ENCODE measurements at places on chromosomes 5 and 9.
A peak's percentile ranks its signal among the peaks of the same experiment; 100 is the strongest.

DNA sequence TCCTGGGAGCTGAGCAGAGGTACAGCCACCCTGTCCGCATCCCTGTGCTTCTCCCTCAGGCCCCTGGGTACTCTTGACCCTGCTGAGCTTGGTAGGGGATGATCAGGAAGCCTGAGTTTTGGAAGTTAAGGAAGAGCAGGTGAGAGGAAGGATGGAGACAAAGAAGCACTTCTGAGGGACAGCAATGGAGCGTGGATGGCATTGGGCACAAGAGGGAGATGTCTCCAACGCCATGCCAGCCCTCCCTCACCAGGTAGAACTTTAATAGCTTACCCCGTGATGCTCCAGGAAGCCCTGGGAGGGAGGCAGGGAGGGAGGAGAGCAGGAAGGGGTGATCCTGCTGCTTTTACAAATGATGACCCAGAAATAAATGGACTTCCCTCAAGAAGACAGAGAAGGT is 29.9 kb upstream of the SMU1 start:
- H3K27ac ChIP-seq: no peak overlapping the region
- no peak for DNase-seq
- no peak overlapping the region for H3K4me3 ChIP-seq
- no peaks in the 10 kb centered on the region for H3K27me3 ChIP-seq

GRCh38 chr5:8729437-8729836 is 816.4 kb downstream of the SEMA5A start:
- DNase-seq: no peak
- no peak overlapping the region for H3K4me3 ChIP-seq
- no peak overlapping the region for H3K27ac ChIP-seq
- H3K4me1 ChIP-seq: no peaks in the 10 kb centered on the region
- no peaks in the 10 kb centered on the region for H3K36me3 ChIP-seq
- H3K27me3 ChIP-seq: no peaks in the 10 kb centered on the region

DNA sequence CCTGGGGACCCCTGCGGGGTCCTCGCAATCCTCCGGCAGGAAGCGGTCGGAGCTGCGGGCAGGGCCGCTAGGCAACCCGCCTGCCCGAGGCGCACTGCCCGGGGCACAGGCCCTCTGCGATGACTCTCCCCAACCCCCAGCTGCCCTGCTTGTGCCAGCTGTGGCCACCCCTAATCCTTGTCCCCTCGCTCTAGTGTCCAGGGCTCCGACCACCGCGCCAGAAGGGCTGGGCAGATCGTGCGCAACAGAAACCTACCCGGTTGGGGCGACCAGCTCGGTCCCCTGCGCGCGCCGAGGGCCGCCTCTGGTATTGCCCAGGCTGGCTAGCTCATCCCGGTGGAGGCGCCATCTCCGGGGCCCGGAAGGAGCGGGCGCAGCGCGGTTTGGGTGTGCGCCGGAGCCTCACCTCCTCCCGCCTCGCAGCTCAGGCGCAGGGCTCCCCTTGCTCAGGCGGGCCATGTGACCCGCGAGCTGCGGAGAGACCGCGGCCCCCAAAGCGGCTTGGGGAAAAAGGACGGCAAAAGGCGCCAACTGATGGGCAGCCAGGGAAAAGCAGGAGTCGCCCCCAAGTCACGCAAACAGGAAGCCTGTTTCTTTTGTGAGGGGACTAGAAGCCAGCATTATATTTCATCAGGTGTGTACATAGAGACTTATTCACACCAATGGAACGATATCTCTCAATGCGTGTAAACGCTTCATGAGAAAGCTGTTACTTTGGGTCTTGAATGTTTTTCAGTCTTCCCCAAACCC is 46.8 kb upstream of the RNF20 start:
- no peaks in the 10 kb centered on the region for H3K36me3 ChIP-seq
- no peaks in the 10 kb centered on the region for H3K4me1 ChIP-seq
- DNase-seq: peak; percentile 93

- H3K4me3 ChIP-seq: no peak overlapping the region
- H3K4me1 ChIP-seq: no peaks in the 10 kb centered on the region
- no peak for DNase-seq
Observed at GRCh38 chr5:53151713-53152458, 42.3 kb upstream of the MOCS2 start.

GRCh38 chr9:89839449-89839848 is 234.6 kb downstream of the GADD45G start:
- H3K27me3 ChIP-seq: no peaks in the 10 kb centered on the region
- peaks cover 2% of the 10 kb centered on the region for H3K4me1 ChIP-seq
- peak; percentile 30 for DNase-seq
- H3K4me3 ChIP-seq: no peak overlapping the region

GRCh38 chr9:75054368-75055001 is 26.4 kb upstream of the CARNMT1 start:
- no peak for DNase-seq
- H3K27me3 ChIP-seq: no peaks in the 10 kb centered on the region
- H3K36me3 ChIP-seq: no peaks in the 10 kb centered on the region
- H3K4me3 ChIP-seq: no peak overlapping the region
- no peaks in the 10 kb centered on the region for H3K4me1 ChIP-seq

DNA sequence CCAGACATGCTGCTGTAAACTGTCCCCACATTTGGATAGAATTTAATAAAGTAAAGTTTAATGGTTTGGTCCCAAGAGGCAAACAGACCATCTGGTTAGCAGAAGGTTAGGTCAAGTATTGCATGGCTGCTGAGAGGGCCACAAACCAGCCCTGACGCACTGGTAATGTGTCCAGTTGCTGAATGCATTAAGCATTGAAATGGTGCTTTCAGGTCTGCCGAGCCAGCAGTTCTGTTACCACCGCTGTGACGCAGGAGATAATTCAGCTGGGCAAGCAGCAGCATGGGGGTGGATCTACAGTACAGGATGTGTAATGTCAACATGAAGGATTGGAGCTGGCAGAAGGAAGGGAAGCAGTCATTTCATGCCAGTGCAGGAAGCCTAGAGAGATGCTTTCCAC is 16.0 kb downstream of the ZNF462 start:
- peak overlapping the region; percentile 40 for H3K27ac ChIP-seq
- DNase-seq: no peak
- peaks cover 10% of the 10 kb centered on the region for H3K4me1 ChIP-seq
- H3K4me3 ChIP-seq: no peak overlapping the region
- no peaks in the 10 kb centered on the region for H3K27me3 ChIP-seq

GRCh38 chr5:8633259-8633658 is 764.3 kb downstream of the MTRR start:
- H3K4me3 ChIP-seq: peak overlapping the region; percentile 0
- DNase-seq: no peak
- H3K36me3 ChIP-seq: no peaks in the 10 kb centered on the region
- H3K4me1 ChIP-seq: no peaks in the 10 kb centered on the region
- H3K27me3 ChIP-seq: no peaks in the 10 kb centered on the region

DNA sequence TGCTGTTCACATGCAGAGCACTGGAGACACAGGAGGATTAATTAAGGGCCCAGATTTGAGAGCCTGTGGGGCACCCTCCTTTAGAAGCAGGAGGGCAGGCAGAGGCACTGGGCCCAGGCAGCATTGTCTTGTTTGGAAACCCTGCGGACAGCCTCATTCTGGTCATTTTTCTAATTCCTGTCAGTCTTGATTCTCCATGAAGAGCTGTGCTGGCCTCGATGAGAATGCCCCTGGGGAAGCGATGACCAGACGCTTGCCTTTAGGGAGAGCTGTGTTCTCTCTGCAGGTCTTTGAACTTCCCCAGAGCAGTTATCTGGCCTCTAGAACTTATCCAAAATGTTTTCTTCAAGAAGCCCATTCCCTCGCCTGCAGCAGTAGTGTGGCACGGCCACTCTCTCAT is 117.8 kb upstream of the PTCH1 start:
- no peaks in the 10 kb centered on the region for H3K4me1 ChIP-seq
- H3K27ac ChIP-seq: no peak overlapping the region
- H3K36me3 ChIP-seq: no peaks in the 10 kb centered on the region
- H3K27me3 ChIP-seq: no peaks in the 10 kb centered on the region

DNA sequence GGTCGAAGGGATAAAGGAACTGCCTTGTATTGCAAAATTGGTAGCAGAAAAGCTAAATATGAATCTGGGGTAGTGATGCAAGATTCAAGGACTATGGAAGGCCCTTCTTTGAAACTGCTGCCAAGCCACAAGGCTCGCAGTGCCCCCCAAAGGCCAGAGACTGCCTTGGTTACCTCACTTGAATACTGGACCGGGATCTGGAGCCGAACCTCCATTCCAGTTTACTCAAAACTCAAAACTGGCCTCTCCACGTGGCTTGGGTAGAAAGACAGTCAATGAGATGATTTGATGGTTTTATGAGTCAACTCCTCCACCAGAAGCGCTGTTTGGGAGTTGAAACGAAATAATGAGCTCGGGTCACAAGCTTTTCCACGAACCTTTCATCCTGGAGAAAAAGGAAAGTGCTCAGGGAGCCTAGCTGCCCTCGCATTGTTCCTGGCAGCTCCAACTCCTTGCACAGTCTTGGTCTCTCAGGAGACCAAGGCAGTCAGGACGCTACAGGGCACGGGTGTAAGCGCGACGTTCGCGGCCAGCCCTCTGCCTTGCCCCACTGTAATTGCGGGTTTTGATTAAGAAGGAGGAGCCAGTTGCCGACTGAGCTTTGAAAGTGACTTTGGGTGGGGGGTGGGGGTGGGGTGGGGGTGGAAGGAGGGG is 2.8 kb downstream of the ST8SIA4 start:
- H3K4me1 ChIP-seq: no peaks in the 10 kb centered on the region
- peaks cover 43% of the 10 kb centered on the region for H3K36me3 ChIP-seq
- DNase-seq: peak; percentile 69
- peak overlapping the region; percentile 86 for H3K4me3 ChIP-seq

DNA sequence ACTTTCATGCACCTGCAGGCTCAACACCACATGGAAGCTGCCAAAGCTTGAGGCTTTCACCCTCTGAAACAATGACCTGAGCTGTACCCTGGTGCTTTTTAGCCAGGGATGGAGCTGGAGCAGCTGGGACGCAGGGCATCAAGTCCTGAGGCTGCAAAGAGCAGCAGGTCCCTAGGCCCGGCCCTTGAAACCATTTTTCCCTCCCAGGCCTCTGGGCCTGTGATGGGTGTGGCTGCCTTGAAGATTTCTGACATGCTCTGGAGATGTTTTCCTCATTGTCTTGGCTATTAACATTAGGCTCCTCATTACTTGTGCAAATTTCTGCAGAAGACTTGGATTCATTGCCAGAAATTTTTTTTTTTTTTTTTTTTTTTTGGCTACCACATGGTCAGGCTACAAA is 30.3 kb upstream of the GHR start:
- H3K36me3 ChIP-seq: no peaks in the 10 kb centered on the region
- no peaks in the 10 kb centered on the region for H3K4me1 ChIP-seq
- no peaks in the 10 kb centered on the region for H3K27me3 ChIP-seq
- DNase-seq: no peak
- no peak overlapping the region for H3K4me3 ChIP-seq

DNA sequence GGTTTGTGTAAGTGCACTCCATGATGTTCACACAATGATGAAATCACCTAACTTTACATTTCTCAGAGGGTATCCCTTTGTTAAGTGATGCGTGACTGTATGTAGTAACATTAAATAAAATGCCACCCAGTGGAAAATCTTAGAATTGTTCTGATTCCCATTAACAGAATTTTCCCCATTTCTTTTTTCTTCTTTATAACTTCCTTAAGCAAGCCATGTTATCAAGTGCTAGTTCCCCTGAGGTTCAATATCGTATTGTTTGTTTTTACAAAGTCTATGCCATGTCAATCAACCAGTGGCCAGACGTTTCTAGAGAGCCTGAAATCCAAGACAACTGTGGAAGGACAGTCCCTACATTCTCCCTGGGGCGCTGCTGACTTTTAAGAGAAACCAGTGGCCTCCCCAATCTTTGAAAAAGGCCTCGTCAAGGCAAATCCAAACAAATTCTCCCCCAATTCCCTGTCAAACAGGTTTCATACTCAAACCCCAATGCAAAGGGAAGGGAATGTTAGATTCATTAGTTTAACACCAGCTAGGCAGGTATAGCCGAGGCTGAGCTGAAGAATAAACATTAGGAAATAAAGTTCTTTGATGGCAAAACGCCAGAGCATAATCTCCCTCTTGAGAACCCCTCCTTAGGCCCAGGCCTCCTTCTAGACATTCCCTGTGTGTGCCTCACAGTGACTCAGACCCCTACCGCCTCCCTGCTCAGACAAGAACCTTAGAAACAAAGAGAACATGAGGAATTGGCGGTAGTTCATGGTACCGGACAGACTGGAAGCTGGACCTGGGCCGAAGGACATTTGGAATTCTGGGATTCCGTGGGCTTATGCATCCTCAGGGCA is 198.7 kb downstream of the GNA14 start:
- H3K27ac ChIP-seq: no peak overlapping the region
- H3K27me3 ChIP-seq: peaks cover 19% of the 10 kb centered on the region
- DNase-seq: no peak
- no peaks in the 10 kb centered on the region for H3K4me1 ChIP-seq
- H3K4me3 ChIP-seq: no peak overlapping the region

DNA sequence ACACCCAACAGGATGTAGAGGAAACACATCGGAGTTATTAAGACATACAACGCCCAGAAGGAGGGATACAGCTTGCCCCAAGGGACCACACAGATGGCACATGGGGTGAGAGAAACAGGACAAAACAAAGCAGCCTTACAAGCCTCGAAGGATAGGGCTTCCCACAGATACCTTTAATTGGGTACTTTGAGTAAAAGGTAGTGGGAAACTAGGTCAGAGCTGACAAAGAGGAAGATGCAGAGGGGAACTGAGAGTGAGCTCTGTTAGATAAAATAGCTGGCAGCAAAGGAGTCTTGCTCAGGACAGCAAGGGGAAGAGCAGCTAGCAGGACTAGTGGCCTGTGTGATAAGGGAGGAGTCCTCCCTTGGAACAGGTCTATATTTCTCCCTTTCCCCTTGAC is 48.2 kb downstream of the OTP start:
- H3K4me1 ChIP-seq: no peaks in the 10 kb centered on the region
- no peak for DNase-seq
- no peaks in the 10 kb centered on the region for H3K27me3 ChIP-seq
- H3K27ac ChIP-seq: no peak overlapping the region

- H3K27me3 ChIP-seq: no peaks in the 10 kb centered on the region
- no peak for DNase-seq
- no peak overlapping the region for H3K27ac ChIP-seq
- H3K4me1 ChIP-seq: no peaks in the 10 kb centered on the region
Observed at GRCh38 chr9:79621916-79622575, 50.3 kb downstream of the TLE4 start.

DNA sequence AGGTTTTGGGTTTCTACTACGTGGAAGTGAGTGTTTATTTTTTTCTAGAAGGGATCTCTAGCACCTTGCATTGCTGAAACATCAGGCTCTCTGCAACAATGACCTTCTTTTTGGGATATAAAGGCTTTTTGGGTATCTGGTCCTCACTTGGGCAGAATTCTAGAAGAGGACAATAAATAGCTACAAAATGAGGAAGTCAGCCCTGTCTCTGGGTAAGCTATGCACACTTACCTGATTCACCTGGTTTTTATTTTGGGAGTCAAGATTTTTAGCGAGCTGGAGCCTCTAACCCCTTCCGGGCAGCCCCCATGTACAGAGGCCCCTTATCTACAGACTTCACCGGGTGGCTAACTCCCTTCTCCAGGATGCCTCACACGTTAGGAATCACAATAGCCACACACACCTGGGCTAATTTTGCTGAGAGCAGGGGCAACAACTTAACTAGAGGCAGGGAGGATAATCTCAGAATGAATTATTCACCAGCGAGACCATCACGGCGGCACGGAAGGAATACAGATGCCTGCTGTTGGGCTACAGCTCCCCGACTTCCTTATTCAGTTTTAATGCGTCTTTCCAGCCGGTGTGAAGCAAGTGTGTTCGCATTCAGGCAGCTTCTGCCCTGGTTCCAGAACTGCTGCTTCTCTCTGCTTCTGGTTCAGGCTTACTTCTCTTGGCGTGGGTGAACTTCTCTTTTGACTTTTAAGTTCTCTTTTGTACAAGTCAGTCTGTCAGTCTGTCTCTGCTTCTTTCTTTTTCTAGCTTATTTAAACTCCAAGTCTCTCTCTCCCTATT is 341.0 kb upstream of the PANK3 start:
- H3K4me3 ChIP-seq: no peak overlapping the region
- no peaks in the 10 kb centered on the region for H3K36me3 ChIP-seq
- H3K4me1 ChIP-seq: peaks cover 9% of the 10 kb centered on the region
- no peak overlapping the region for H3K27ac ChIP-seq
- DNase-seq: no peak
- peaks cover 6% of the 10 kb centered on the region for H3K27me3 ChIP-seq
